ENCODE measurements at places on chromosomes 5 and 9.

GRCh38 chr9:110284211-110284844 lies 28.0 kb upstream of the TXN start:
- DNase-seq = peak; percentile 19

DNA sequence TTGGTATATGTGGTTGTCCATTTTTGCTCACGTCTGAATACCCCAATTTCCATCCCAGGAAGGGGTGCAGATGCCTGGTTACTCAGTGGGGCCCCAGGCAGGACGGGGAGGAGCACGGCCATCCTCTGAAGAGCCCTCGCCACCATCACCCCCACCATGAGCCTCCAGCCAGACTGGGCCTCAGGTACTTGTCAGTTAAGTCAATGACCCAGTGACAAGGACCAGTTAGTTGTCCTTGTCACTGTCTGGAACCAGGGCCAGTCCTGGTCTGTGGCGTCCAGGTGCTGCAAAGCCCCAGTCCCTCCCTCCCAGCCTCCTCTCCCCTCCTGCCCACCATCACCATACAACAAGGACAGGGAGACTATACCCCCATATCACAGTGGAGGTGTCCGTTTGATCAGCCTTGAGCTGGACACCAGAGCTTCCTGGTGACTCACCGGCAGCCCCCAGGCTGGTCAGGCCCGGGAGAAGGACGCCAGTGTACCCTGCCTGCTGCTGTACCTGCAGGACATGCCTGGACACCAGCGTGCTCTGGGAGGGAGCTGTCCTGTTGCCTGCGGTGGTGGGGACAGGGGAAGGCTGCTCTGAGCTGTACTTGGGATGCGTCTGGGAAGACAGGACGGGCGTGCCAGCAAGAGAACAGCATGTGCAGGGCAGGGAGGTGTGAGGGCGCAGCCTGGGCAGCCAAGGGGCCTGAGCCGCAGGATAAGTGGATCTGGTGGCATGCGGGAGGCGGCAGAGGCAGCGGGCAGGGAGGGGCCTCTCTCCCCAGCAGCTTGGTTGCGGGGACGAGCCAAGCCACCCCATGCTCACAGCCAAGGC lies 32.6 kb upstream of the TTLL11 start:
- DNase-seq = no peak

GRCh38 chr5:150616506-150616905 lies 24.0 kb upstream of the SYNPO start:
- DNase-seq = no peak

DNA sequence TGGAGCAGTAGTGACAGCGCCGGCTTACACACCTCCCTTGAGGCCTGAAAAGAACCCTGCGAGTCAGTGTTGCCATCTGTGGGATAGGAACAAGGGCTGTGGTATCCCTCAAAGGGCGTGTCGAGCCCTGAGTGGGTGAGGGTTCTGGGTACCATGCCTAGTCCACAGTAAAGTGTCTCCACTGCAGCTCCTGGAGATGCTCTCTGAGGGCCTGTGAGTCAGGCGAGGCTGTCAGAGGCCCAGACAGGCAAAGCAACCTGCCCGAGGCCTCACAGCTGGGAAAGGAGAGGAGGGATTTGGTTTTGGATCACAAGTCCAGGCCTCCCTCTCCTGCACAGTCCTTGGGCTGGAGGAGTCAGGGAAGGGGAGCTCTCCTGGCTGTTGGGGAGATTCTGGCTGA lies 6.1 kb downstream of the PRRX2 start:
- no peak for DNase-seq

- DNase-seq = no peak
These were observed 44.5 kb downstream of the FBXO10 start for GRCh38 chr9:37531699-37532098.

DNA sequence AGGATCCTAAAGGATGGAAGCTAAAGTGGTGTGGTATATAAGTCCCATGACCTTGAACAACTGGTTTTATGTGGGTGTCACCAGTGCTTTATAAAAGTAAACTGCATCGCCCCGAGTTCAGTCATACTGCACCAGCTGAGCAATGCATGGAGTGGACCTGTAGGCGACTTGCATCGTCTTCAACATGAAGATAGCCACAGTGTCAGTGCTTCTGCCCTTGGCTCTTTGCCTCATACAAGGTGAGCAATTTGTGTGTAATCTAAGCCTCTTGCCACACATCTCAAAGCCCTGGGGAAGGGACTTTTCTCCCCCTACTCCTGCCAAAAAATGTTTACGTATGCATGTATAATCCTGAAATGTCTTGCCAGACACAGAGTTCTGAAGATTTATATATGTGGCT lies at the start of gene SPINK5:
SPINK5 (plus strand) TSS at position 120 of the 400 bp plus-strand sequence; CDS start at position 185, 65 bp downstream.
- no peak for DNase-seq

DNA sequence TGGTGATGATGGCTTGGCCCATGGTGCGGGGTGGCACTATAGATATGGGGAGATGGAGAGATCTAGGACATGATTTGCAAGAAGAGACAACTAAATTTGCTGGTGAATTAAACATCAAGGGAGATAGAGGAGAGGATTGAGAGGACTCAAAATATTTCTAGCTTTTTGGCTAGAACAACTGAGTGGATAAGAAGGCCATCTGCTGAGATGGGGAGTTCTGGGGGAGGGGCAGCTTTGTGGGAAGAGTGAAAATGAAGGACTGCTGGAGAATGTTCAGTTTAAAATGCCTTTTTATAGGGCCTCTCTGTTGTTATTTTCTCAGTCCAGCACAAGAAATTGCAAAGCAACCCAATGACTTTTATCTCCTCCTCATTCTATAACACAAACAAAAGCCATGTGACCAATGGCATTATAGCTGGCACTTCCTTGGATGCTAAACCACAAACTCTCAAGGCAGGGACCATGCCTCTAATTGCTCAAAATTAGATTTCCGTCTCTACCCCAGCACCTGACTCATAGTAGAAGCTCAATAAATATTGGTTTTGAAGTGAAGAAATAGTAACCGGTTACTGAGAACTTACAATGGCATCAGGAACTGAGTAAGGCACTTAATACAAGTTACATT lies 29.8 kb downstream of the JAKMIP2 start:
- DNase-seq = no peak

DNA sequence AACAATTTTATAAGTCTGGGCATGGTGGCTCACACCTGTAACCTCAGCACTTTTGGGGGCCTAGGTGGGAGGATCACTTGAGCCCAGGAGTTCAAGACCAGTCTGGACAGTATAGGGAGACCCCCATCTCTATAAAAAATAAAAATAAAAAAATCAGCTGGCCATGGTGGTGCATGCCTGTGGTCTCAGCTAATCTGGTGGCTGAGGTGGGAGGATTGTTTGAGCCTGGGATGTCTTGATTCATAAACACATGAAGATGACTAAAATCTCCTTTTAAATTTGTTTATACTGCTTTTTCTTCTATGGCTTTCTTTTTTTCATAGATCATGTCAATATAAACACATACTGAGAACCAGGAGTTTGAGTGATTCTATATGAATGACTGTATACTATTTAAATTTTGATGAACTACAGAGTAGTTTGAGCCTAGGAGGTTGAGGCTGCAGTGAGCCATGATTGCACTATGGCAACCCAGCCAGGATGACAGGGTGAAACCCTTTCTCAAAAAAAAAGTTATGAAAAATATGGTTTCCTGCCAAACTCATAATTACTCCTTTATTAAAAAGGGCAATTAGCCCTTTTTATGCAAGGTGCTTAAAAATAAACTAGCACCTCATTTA lies 14.2 kb downstream of the RIC1 start:
- no peak for DNase-seq

DNA sequence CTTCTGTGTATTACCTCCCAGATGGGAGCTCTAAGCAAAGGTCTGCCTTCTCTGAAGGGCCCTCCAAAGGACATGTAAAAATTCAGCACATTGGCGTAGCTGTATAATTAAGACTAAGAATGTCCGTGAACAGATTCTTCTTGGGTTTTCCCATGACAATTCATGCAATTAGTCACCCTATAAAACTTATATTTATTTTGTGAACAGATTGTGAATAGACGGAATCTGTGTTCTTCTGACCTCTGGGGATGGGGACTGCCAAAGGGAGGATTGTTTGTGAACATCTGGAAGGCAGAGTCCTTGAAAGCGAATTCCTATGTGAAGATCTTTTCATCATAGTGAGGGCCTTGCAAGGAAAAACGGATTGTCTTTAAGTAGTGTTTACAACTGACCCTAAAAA lies 111.3 kb downstream of the EGFLAM start:
- no peak for DNase-seq

- DNase-seq = peak; percentile 49
These were observed 97.9 kb downstream of the SV2C start for GRCh38 chr5:76180814-76181805.

GRCh38 chr9:38048316-38048969 lies 20.6 kb downstream of the SHB start:
- DNase-seq = no peak

DNA sequence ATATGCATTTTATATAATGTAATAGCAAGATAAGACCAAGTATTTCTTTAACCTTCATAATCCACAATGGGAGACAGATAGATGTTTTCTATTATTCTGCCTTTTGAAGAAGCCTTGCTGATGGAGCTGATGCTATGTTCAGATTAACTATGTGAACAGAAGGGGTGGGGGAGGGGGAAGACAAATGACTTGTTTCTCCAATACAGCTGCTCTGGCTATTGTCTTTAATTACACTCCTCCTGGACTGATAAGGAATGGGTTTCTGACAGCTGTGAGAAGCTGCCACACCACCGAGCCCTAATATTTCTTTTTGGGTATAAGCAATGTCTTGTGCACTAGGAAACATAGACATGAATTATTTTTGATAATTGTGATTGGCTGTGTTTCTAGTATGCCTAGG lies 62.0 kb downstream of the CAVIN4 start:
- no peak for DNase-seq

- DNase-seq = no peak
These were observed 10.1 kb downstream of the PLIN2 start for GRCh38 chr9:19117039-19117716.

GRCh38 chr5:80193401-80193800 lies 62.4 kb downstream of the SERINC5 start:
- no peak for DNase-seq

GRCh38 chr9:134981829-134982228 lies 64.1 kb upstream of the FCN1 start:
- DNase-seq = no peak

- DNase-seq = no peak
These were observed 587.0 kb upstream of the ADAMTS16 start for GRCh38 chr5:4553130-4553529.

- no peak for DNase-seq
These were observed 314.6 kb upstream of the KIF2A start for GRCh38 chr5:61991430-61991829.

DNA sequence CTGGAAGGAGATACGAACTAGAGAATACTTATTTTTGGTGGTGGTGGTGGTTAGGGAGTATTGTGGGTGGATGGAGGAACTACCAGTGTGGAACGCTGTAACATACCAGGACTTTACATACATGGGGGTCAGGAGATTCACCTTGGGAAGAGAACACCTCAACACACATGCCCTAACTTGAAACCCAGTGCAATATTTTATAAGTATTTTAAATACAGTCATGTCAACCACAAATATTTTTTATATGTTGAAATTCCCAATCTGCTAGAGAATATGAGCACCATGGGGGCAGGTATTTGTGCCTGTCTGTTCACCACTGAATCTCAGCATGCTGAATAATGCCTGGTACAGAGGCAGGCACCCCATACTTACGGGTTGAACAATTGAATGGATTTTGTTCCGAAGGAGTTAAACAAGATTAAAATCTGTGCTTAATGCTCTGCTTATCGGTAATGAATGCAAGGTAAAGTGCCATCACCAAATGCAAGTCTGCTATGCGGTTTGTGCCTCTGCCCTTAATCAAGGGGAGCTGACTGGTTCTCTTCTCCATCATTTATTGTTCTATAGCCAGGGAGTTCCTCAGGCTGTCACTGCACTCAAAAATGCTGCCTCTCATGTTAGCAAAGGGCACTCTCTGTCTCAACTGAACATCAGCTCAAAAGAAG lies 65.3 kb downstream of the RASEF start:
- no peak for DNase-seq

DNA sequence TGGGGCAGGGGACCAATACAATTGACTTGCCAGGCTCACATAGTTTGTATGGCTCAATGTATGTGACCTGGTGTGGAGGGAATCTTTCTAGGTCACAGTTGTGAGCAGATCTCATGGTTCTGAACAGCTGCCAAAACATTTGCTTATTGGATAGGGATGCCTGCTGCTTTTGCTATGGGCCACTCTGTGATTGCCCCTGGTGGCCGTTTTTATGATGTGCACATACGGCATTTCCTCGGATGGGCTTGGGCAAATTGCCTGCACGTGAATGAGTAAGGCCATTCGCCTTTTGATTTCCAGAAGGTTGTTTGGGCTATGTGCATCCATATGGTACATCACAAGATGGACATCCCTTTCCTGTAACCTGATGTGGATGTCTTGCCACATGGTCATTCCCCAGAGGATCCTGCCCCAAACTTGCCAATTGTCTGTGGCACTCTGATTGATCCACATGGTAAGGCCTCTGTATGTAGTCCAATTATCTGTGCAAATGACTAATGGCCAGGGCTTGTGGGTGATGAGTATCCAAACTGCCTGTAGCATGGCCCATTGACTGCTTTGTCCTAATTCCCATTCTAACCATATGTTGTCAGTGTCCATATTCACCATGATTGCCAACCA lies 10.7 kb upstream of the SLC22A4 start:
- DNase-seq = no peak

GRCh38 chr9:97397220-97397619 lies 14.7 kb upstream of the TDRD7 start:
- DNase-seq = no peak

DNA sequence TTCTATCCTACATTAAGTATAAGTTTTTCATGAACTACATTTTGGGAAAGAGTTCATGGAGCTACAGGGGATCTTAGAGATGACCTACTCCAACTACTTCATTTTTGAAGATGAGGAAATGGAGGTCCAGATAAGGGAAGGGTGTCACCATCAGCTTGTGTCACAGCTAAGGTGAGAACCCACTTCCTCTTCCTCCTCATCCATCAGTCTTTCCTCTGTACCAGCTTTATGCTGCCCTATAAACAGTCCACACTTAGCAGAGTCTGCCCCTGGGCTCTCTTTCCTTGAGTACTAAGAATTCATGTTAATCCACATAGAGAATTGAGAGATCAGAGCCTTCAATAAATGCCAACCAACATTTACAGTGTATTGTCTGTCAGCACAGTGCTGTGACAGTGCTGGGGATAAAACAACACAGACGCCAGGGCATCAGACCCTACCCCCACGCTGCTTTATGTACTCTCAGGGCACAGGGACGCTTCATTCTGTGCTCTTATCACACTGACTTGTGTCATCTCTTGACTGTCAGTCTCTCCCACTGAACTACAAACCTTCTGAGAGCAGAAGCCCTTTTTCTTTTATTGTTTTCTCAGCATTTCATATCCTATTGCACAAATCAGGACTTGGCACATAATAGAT lies 22.1 kb downstream of the ADRB2 start:
- DNase-seq = no peak

GRCh38 chr5:155619688-155620087 lies 606.1 kb downstream of the KIF4B start:
- no peak for DNase-seq
